Activated T-helper 17 cell treated with anti-CD3 and anti-CD28 coated beads, Interleukin-2, amount 50 U/mL, for 72 hours (primary cell): ENCODE measurements at places on chromosomes 11 and 22.

DNA sequence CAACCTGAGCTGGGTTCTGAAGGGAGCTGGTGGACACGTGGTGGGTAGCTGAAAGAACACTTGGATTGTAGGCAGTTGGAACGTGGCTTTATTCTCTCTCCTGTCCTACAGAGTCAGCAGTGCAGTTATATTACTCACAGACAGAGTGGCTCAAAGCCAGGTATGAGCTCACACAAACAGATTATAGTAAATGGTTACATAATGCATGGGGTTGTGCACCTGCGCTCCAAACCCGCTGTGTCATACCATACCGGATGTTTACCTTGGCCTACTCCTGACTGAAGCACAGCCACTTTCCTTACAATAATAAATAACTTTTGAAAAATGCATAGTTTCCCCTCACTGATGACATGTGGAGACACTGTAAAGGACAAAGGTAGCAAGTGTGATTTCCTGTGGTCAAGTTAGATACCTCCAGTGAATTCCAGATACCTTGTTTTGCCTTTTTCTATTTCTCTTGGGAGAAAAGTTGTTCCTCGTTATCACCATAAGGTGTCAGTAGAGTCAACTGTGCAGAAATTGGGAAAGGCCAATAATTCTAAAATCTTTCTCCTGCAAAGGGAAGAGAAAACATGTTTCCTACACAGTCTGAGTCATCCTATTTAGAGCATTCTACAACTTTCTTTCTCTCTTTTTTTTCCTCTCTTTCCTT, 13.5 kb downstream of the MS4A6A start:
- no peak for ATAC-seq

GRCh38 chr11:62048100-62048499, 75.7 kb upstream of the INCENP start:
- no peak for ATAC-seq

DNA sequence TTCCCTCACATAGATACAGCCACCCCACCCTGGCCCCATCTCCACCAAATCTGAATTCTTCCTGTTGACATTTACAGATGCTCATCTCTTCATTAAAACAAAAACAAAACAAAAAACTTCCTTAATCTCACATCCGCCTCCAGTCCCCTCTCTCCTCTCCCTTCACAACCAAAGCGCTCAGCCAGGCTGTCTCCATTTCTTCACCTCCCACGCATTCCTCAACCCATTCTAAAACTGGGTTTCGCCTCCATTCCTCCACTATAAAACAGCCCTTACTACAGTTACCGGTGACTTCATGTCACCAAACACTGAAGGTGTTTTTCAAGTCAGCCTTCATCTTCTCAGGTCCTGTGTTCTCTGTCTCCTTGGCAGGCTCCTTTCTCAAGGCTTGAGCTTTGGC, 9.6 kb downstream of the BACE1-AS start:
- ATAC-seq, result no peak

GRCh38 chr22:41544671-41545476, 604 bp upstream of the POLR3H start:
- ATAC-seq, result peak; percentile 1
